ENCODE measurements at places on chromosomes 5 and 9.
A peak's percentile ranks its signal among the peaks of the same experiment; 100 is the strongest.

DNA sequence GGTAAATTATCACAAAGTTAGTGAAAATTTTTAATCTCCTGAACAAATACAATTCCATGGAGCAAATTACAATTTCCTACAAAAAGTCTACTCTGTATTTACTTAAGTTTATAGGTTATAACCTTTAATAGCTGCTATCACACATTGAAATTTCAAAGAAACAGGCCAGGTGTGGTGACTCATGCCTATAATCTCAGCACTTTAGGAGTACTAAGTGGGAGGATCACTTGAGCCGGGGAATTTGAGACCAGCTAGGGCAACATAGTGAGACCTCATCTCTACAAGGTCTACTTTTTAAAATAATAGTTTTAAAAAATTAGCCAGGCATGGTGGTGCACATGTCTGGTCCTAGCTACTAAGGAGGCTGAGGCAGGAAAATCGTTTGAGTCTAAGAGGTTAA, 50.3 kb downstream of the HINT1 start:
- H3K36me3 ChIP-seq = no peaks in the 10 kb centered on the region
- H3K27ac ChIP-seq = no peak overlapping the region

GRCh38 chr5:163261647-163262269, 175.6 kb upstream of the CCNG1 start:
- no peaks in the 10 kb centered on the region for H3K4me1 ChIP-seq
- H3K27ac ChIP-seq = no peak overlapping the region
- no peak overlapping the region for H3K4me3 ChIP-seq

GRCh38 chr9:34592895-34593601, 3.5 kb upstream of the CNTFR start:
- peaks cover 33% of the 10 kb centered on the region for H3K4me1 ChIP-seq
- H3K36me3 ChIP-seq = peaks cover 2% of the 10 kb centered on the region
- H3K27ac ChIP-seq = no peak overlapping the region
- H3K27me3 ChIP-seq = peaks cover 85% of the 10 kb centered on the region

DNA sequence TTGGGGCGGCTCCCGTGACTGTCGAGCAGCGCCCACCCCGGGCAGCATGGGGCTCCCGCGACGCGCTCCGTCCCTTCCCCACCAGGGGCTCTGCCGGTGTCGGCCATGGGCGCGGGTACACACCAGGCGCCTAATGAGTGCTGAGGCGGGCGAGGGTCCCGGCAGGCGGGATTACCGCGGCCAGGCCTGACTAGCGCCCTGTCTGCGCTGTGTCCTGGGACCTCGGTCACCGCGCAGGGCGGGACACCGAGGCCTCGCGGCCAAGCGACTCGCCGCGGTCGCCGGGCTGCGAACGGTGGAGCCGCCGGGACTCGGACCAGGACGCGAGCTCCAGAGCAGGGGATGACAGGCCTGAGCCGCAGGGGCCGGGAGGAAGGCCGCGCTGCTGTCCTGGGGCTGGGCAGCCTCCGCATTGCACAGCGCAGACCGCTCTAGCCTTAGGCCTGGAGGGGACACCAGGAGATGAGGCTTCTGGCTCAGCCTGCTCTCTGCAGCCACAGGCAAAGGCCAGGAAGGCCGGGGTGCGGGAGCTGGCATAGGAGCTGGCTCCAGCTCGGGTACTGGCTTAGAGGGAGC, 14.1 kb downstream of the LCN10 start:
- no peak overlapping the region for H3K27ac ChIP-seq
- peak overlapping the region; percentile 63 for H3K4me3 ChIP-seq
- no peak for DNase-seq
- H3K27me3 ChIP-seq = peaks cover 15% of the 10 kb centered on the region
- peaks cover 33% of the 10 kb centered on the region for H3K4me1 ChIP-seq

DNA sequence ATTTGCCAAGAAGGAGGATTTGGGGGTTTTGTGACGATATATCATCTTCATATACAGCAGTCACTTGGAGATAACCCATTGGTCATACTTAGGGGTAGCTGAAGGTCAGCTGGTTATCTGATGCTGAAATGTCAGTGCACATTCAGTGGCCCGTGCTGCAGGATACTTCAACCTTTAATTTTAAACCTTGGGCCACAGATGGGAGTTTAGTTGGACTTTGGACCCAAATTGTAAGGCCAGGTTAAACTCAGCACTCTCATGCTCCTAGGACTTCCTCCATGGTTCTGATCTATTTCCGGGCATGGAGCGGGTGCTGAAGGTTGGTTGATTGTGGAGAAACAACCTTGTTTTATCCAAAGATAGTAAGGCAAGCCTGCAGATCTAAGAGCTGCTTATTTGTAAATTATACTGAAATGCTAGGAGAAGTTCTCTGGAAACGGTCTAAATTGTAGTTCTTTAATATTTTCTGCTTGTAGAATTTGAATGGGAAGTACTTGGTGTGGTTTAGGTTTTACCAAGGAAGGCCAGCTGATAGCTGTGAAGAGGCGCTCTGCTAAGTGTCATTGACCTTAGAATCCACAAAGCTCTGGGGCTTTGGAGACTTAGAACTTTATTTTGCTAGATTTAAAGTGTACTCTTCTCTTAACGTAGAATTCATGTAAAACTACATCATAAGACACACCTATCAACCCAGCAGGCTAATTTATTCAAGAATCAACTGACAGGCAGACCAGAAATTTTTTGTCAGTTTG, 38.6 kb downstream of the SLC44A1 start:
- H3K4me1 ChIP-seq = no peaks in the 10 kb centered on the region
- H3K27ac ChIP-seq = no peak overlapping the region
- no peak overlapping the region for H3K4me3 ChIP-seq

DNA sequence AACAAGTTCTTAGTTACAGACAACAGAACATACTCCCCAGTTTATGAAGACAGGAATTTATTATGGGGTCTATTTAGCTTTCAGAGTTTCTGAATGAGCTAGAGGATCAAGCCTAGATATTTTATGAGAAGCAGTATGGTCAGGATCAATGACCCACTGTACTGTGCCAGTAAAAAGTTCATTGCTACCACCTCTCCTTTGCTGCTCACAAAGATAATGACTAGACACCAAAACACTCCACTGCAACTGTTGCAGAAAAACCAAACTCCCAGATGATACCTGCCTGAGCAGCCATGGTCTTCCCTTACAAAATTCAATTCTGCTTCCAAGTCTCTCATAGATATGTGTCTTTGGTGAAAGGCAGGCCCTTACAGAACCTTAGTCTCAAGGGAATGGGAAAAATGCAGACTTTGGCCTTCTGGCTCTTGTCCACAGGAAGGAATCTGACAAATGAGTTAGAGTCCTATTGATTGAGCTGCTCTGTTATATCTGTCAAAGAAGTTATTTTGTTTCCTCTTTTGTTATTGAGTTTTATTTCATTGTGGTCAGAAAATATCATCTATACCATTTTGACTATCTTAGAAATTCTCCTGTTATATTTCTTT, 74.7 kb upstream of the RASGRF2 start:
- peaks cover 2% of the 10 kb centered on the region for H3K4me1 ChIP-seq
- no peak overlapping the region for H3K4me3 ChIP-seq
- DNase-seq = no peak
- H3K27me3 ChIP-seq = no peaks in the 10 kb centered on the region

DNA sequence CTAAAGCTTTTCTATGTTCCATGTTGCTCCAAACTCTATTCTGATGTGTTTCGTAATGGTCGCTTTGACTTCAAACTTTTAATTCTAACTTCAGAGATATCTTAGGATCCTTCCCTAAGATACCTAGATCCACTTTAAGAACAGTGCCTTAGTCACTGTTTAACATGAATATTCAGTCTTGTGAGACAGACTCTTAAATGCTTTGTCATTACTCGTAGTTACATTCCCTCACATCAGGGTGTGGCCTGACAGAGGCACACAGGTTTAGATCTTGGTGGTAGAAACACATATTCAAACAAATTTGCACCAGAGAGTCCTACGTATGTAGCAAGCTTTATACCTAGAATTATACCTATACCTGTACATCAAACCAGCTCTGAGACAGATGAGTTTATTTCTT, 687.0 kb upstream of the C9orf72 start:
- H3K36me3 ChIP-seq = no peaks in the 10 kb centered on the region
- no peaks in the 10 kb centered on the region for H3K4me1 ChIP-seq
- no peak overlapping the region for H3K27ac ChIP-seq
- no peaks in the 10 kb centered on the region for H3K27me3 ChIP-seq
- DNase-seq = no peak

DNA sequence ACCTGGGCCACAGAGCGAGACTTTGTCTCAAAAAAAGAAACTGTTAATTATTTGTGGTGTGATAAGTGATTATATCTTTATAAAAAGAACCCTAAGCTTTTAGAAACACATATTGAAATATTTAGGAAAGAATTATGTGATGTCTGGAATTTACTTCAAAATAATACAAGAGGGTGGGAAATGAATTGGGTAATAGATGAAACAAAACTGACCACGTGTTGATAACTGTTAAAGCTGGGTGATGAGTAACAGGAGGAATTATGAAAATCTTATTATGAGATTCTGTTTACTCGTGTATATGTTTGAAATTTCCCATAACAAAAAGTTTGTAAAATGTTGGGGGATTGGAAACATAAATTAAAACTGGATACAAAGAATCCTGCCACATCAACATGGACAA, 33.0 kb upstream of the PPP2CA start:
- no peak for DNase-seq
- H3K4me3 ChIP-seq = no peak overlapping the region
- peaks cover 18% of the 10 kb centered on the region for H3K27me3 ChIP-seq
- H3K36me3 ChIP-seq = peaks cover 3% of the 10 kb centered on the region
- no peak overlapping the region for H3K27ac ChIP-seq
- H3K4me1 ChIP-seq = no peaks in the 10 kb centered on the region

- no peak overlapping the region for H3K27ac ChIP-seq
- H3K4me1 ChIP-seq = no peaks in the 10 kb centered on the region
- H3K27me3 ChIP-seq = no peaks in the 10 kb centered on the region
- no peak for DNase-seq
- H3K4me3 ChIP-seq = no peak overlapping the region
- no peaks in the 10 kb centered on the region for H3K36me3 ChIP-seq
Measured at GRCh38 chr9:73402081-73403028, 250.7 kb downstream of the ANXA1 start.

GRCh38 chr9:23552876-23553601, 273.0 kb downstream of the ELAVL2 start:
- H3K4me1 ChIP-seq = no peaks in the 10 kb centered on the region
- H3K27me3 ChIP-seq = no peaks in the 10 kb centered on the region
- H3K4me3 ChIP-seq = no peak overlapping the region
- H3K36me3 ChIP-seq = no peaks in the 10 kb centered on the region

DNA sequence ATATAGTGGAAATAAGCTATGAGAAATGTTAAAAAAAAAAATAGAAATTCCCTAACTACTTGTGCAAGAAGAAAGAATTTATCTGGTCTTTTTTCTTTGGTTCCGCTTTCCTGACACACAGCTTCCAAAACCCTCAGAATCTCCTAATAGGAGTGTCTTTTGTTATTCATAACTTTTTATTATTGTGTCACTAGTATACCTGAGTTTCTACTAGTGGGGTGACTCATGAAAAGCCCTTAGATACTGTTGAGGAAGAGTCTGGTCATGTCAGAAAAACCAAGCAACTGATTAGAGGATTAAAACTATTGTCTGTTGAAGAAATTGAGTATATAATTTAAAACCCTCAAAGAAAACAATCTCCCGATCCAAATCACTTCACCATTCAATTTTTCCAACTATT, 152.8 kb upstream of the IFNE start:
- H3K4me3 ChIP-seq = no peak overlapping the region
- H3K27me3 ChIP-seq = peaks cover 15% of the 10 kb centered on the region
- no peak overlapping the region for H3K27ac ChIP-seq
- no peak for DNase-seq

DNA sequence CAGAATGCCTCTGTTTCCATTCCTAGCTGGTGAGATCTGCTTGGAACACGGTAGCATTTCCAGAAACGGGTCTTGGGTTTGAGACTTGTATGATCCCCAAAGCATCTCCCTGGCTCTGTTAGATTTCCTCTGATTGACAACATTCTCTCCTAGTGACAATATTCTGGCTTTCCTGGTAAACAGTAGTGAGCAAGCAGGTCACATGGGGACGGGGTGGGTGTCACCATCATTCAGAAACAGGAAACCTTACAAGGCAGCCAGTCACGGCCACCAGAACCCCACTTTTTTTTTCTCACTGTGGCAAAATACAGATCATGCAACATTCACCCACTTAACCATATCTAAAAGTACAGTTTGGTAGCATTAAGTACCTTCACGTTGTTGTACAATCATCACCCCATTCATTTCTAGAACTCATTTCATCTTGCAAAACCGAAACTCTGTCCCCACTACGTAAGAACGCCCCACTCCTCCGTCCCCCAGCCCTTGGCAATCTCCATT, 90.1 kb upstream of the LMX1B start:
- peaks cover 12% of the 10 kb centered on the region for H3K4me1 ChIP-seq
- H3K36me3 ChIP-seq = no peaks in the 10 kb centered on the region
- peak; percentile 49 for DNase-seq

DNA sequence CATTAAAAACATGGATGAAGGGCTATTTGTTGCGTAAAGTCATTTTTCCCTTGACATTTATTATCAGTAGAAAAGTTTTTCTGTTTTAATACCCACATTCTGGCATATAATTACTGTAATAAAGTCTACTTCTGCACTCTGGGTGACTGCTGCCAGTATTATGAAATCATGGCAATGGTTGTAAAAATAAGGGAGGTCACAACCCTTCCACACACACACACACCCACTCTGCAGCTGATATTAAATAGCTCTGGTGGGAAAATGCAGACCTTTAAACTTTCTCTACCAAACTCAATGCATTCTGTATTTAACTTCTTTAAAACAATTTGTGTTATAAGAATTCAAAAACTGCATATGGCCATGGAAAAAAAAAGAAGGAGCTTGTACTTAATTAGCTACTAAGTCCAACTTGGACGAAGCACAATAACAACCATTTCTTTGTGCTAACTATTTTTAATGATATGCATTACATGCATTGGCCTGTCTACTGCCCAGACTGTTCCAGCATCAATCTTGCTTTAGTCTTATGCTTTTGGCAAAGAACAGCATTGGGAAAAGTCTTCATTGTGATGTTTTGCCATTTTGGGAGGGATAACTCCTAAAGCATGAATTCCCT, 137.6 kb upstream of the MAP3K1 start:
- no peak for DNase-seq
- H3K36me3 ChIP-seq = peaks cover 25% of the 10 kb centered on the region
- peaks cover 24% of the 10 kb centered on the region for H3K4me1 ChIP-seq
- no peak overlapping the region for H3K27ac ChIP-seq
- no peak overlapping the region for H3K4me3 ChIP-seq

DNA sequence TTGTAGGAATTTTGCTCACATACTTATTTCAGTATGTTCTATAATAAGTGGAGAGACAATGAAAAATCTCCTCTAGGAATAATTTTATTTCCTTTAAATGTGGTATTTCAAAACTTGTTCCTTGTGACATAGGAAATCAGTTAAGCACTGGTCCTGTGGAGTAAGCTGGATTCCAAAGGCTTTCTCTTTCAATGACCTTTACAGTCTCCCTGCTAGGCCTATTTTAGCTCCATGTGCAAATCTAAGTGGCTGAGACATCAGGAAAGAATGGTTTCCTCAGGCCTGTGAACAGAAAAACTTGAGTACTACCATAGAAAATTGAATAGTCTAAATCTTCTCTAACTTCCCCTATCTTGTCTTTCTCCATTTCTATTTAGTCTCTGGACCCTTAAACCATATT, 514.2 kb upstream of the TLE4 start:
- H3K4me1 ChIP-seq = no peaks in the 10 kb centered on the region
- H3K4me3 ChIP-seq = no peak overlapping the region
- H3K36me3 ChIP-seq = no peaks in the 10 kb centered on the region
- H3K27ac ChIP-seq = no peak overlapping the region

- no peaks in the 10 kb centered on the region for H3K27me3 ChIP-seq
- no peaks in the 10 kb centered on the region for H3K36me3 ChIP-seq
- H3K4me1 ChIP-seq = no peaks in the 10 kb centered on the region
- no peak overlapping the region for H3K27ac ChIP-seq
- DNase-seq = no peak
Measured at GRCh38 chr5:92552206-92553160, 1028.5 kb downstream of the NR2F1-AS1 start.

- no peaks in the 10 kb centered on the region for H3K36me3 ChIP-seq
- H3K27me3 ChIP-seq = no peaks in the 10 kb centered on the region
- H3K4me1 ChIP-seq = no peaks in the 10 kb centered on the region
Measured at GRCh38 chr5:124888622-124889485, 142.4 kb upstream of the ZNF608 start.
